ENCODE measurements at places on chromosomes 2 and 18.

GRCh38 chr2:23609254-23609653, 224.3 kb downstream of the KLHL29 start:
- no peak for DNase-seq

DNA sequence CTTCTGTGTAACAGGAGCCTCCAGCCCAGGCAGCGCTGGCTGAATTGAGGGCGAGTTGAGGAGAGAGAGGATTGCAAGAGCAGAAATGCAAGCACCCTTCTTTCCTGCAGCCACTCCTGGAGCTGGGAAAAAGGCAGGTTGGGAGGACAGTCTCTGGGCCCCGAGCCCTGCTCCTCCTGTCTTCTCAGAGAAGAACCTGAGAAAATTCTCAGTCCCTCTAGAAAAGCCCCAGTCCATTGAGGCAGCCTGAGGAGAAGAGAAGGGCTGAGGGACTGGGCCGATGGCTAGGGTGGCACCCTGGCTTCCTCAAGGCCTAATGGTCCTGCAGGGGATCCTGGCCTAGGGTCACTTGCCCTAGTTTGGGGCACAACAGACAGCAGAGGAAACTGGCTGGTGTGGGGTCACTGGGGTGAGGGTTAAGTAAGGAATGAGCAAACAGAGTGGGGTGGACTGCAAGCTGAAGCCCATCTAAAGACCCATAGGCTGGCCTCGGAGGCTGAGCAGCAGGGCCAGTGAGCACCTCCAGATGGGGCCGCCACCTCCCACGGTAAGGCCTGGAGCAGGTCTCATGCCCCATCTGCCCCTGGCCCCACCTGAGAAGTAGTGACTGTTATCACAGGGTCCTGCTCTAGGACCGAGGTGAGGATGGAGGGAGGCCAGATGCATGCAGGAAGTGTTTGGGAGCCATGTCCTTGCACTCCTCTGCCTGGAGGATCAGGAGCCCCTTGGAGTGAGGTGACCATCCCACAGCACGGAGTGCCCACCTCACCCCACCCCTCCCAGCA, 12.4 kb downstream of the CIB4 start:
- no peak for DNase-seq

GRCh38 chr2:146544701-146545100, 1300.1 kb upstream of the ACVR2A start:
- DNase-seq: no peak

DNA sequence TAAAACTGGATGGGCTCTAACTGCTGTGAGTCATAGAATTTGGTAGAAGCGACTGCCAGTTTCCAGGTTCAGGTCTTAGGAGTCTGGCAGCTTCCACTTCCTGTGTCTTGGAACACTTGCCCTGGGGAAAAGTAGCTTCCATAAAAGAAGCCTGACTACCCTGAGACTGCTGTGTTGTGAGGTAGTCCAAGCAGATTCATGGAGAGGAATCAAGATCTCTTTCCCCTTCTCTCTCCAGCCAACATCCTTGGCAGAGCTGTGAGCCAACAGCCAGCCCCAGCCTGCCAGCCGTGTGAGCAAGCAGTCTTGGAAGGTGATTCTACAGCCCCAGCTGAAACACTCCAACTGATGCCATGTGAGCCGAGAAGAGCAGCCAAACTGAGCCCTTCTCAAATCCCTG, 33.7 kb downstream of the SLC20A1 start:
- no peak for DNase-seq

GRCh38 chr2:39059366-39059952, 61.4 kb downstream of the SOS1 start:
- DNase-seq: no peak

DNA sequence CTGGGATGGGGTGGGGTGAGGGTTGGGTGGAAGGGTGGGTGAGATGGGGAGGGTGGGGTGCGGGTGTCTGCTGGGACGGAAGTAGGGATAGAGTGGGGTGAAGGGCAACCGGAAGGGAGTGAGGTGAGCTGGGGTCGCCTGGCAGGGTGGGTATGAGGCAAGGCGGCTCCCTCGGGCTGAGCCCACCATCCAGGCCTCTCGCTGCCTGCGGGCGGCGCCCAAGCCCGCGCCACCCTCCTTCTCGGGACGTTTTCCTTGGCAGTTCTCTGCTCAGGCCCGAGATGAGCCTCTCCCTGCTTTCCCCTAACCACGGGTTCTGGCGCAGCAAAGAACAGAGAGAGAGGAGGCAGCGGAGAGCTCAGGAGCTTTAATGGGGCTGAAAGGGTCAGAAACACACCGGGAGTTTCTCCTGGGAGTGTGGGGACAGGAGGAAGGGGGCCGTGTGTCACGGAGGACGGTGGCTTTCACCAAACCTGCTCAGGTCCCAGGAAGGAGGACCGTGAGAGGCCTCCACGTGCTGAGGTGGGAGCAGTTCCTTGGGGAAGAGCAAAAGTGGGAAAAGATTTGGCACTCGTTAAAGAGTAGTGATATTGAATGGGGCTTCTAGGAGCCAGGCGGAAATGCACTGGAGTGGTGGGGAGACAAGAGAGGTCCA, 4.1 kb downstream of the FEV start:
- no peak for DNase-seq

DNA sequence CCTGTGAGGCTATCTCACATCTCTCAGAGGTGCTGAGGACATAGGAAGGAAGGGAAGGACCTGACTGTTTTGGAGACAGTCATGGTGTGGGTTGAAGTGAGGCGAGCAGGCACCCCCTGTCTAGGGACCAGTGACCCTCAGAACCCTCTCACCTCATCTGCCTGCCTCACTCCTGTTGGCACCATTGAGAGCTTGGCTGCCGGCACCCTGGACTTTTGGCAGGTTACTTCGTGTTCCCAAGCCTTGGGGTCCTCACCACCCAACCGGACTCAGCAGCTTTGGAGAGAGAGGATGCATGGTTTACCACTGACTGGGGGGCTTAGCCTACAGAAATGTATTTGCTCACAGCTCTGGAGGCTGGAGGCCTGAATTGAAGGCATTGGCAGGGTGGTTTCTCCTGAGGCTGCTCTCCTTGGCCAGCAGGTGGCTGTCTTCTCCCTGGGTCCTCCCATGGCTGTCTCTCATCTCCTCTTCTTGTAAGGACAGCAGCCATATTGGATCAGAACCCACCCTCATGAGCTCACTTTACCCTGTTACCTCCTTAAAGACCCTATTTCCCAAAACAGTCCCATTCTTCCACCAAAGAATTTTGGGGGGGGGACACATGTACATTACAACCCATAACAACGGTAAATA, 142.0 kb downstream of the TSN start:
- DNase-seq: no peak

DNA sequence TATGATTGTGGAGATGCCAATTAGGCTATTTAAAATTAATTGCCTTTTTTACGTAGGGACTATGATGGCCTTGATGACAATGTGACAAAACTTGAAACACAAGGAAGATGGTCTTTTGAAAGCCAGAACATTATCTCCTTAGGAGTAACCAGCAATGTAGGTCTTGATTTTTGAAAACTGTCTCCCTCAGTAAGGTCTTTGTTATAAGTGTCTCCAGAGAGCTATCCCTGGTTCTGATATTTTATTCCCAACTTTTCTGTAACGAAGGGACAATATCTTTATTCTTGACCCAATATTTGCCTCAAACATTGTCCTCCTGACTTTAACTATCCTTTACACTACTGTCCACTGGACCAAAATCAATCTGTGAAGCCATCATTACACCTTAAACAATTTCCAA, 493.2 kb downstream of the CCDC85A start:
- DNase-seq: no peak

DNA sequence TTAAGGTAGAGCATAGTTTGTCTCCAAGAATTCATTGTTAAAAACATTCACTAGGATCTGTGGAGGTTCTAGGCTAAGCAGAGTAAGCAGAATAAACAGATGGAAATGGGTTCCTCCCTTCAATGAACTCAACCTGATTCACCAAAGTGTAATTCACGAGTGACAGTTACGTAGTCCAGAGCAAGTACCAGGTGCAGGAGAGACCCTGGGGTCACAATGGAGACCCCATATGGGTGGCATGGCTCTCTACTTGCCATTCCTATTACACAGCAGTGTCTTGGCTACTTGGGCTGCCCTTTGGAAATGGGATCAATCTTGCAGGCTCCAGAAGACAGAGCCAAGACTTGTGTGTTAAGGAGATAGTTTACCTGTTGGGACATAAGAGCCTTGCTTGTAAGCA, 7.1 kb downstream of the MYCN start:
- no peak for DNase-seq

DNA sequence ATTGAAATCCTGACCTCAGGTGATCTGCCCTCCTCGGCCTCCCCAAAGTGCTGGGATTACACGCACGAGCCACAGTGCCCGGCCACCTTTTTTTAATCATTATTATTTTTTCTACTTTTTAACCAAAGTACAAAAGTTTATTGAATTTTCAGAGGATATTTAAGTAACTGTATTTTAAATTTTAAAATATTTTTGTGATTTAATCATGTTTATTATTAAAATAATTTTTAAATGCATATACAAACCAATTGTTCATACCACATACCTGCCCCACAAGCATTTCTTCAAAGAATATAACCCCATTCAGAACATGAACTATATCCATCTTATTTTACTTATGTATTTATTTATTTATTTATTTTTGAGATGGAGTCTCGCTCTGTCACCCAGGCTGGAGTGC, 163.6 kb upstream of the MAP2 start:
- DNase-seq: no peak

GRCh38 chr18:62023536-62023935, 130.7 kb upstream of the RNF152 start:
- DNase-seq: no peak

DNA sequence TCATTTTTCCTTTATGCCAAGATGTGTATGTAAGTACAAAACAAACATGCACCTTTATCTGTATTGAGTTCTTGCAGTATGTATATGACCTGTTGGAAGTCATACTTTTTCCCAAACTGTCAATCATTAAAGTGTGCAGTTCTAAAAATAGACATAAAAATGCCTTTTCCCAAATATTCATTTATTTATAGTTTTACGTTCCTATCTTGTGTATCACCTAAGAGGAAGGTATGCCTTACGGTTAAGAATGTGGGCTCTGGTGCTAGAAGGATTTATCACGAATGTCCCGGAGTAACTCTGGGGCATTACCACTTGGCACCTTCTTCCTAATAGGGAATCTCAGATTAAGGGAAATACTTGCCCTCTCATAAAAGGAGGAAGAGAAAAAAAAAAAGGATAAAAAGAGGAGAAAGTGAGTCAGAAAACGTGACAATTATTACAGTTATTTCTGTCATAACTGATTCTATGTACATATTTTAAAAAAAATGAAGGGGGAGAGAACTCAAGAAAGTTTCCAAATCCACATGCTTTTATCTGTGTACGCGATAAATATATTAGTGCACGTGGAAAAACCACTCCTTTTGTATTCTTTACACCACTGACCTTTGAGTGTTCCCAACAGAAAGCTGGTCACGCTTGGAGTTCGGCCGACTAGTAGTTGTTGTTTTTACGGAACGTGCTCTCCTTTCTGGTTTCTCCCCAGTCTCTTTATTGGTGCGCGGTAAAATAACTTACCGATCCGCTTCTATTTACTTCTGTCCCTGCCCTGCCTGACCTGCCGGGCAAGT, 721 bp downstream of the MCEE start:
- no peak for DNase-seq

GRCh38 chr18:70991577-70991976, 702.7 kb downstream of the SOCS6 start:
- DNase-seq: no peak

DNA sequence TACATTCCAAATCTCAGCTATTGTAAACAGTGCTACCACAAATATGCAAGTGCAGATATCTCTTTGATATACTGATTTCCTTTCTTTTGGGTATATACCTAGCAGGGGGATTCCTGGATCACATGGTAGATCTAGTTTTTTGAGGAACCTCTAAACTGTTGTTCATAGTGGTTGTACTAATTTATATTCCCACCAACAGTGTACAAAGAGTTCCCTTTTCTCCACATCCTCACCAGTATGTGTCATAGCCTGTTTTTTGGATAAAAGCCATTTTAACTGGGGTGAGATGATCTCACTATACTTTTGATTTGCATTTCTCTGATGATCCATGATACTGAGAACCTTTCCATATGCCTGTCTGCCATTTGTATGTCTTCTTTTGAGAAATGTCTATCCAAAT, 6.3 kb upstream of the CCNT2 start:
- DNase-seq: no peak

DNA sequence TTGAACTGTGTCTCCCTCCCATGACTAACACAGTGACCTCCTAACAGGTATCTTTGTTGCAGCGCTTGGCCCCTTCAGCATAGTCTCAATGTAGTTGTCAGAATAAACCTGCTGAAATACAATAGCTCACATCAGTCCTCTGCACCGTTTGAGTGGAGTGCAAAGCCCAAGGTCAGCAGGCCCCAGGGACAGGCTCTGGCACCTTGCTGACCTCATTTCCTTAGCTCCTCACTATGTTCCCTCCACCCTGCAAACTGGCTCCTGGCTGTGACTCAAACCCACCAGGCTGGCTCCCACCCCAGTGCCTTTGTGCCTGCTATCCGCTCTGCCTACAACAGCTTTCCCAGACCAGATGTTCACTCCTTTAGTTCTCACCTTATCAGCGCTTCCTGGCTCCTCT, 146.7 kb downstream of the LRATD1 start:
- DNase-seq: no peak

GRCh38 chr2:238669046-238669445, 178.8 kb upstream of the TWIST2 start:
- DNase-seq: no peak

DNA sequence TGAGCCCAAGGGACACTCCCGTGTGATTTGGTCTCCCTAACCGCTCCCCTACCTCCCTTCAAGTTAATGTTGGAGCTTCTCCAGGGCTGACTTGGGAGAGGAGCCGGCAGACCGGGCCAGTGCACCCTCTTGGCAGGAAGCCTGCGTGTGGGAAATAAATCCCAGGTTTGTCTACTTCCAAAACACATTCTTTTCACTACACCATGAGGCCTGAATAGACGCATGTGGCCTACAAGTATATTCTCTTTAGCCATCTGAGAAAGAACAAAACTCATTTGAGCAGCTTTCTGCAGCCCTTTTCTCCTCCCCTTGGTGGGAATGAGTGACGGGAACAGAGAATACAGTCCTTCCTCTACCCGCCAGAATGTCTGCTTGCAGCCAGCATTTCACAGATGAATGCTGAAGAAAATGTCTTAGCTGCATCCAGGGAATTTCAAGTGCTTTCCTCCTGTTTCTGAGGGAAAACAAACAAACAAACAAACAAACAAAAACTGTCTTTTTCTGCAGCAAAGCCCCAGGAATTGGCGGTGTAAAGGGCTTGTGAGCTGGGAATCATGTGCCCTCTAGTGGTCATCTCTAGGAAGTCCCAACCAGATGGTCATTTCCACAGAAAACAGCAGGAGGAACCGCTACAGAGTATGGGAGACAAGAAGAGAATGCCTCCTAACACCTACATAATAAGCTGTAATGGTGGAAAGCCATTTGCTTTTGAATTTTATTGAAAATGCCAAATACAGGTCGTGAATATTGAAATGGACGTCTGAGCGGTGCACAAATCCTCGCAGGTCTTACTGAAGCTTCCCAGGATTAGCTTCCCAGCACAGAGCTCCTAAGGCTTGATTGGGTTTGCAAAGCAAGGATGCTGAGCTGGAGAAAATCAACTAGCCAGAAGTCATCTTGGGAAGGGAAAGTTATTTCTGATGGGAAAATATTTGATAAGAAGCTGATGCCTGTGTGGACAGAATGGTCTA, 41.2 kb upstream of the DAPL1 start:
- DNase-seq: no peak
